Pancreas (tissue), 10 donors: ENCODE measurements at places on chromosomes 4 and X.

DNA sequence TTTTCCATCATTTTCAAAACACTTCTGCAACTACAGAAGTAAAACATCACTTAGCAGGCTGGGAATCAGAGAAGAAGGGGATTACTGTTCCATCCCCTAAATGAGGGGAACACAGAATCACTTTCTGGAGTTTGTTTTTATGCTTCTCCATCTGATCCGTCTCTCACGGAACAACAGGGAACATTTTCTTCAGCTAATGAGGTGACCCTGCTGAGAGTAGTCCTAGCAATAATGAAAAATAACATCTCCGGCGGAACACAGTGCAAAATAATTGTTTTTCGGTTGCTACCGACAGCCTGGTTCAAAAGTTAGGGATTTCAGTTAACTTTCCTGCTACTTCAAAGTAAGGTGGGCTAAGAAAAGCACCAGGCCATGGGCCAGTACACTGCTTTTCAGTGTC, 322.9 kb downstream of the UNC5C start:
- no peak for DNase-seq

GRCh38 chrX:15864629-15865028, 10.0 kb upstream of the AP1S2 start:
- no peak for DNase-seq

GRCh38 chr4:101707596-101707995, 82.9 kb upstream of the BANK1 start:
- no peak for DNase-seq

DNA sequence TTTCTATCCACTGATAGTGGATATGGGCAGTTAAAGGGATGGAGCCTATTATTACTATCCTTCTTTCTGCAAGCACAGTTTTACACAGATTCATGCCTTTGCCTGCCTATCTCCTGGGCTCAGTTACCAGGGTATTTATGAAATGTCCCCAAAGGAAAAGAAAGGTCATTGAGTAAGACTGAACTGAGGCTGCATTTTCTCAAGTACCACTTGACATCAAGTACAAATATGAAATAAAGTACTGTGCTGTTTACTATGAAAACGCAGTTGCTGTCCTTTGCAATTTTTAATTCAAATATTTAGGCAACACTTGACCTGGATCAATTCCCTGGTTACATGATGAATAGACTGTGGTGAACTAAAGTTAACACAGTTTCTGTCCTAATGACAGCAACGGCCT, 23.5 kb upstream of the SPANXN4 start:
- DNase-seq: no peak

DNA sequence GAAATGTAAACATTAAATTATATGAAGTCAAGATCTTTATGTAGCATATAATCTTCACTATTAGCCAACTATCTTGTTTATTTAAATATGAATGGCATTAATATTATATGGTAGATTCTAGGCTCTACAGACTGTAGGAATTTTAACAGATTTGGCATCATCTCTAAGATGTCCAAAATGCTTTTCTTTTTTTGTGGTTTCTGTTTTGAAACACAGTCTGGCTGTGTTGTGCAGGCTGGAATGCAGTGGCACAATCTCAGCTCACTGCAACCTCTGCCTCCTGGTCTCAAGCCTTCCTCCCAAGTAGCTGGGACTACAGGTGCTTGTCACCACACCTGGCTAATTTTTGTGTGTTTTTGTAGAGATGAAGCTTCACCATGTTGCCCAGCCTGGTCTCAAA, 76.2 kb downstream of the ELOVL6 start:
- no peak for DNase-seq

DNA sequence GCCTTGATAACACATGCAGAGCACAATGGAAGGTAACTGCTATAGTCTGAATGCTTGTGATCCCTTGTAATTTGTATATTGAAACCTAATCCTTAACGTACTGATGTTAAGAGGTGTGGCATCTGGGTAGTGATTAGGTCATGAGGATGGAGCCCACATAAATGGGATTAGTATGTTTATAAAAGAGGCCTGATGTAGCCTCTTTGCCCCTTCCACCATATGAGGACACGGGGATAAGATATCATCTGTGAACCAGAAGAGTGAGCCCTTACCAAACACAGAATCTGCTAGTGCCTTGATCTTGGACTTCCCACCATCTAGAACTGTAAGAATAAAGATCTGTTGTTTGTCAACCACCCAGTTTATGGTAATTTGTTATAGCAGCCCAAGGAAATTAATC, 1074.2 kb upstream of the INTU start:
- no peak for DNase-seq

DNA sequence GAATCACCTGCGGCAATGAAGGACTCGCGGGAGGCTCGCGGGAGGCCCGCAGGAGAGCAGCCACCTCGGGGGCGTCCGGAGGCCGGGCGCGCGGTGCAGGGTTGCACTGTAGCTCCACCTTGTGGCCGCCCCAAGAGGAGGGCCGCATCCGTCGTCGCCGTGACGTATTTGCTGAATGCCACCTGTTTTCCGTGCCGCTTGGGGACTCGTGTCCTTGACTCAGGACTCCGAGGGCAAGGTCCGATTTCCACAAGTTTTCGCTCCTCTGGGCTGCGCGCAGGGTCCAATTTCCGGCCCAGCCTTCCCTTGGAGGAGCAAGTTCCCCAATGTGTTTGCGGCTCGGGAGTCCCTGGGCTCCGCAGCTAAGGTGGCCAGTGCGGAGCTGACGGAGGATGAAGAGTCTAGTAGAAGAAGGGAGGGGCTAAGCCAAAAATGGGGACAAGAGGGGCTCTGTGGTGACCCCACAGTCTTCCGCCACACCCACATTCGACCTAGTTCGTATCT, 10.7 kb upstream of the DLG3 start:
- peak; percentile 76 for DNase-seq

GRCh38 chrX:121256647-121257046, 209.2 kb downstream of the GLUD2 start:
- no peak for DNase-seq
